ENCODE measurements at places on chromosomes 2 and 18.

DNA sequence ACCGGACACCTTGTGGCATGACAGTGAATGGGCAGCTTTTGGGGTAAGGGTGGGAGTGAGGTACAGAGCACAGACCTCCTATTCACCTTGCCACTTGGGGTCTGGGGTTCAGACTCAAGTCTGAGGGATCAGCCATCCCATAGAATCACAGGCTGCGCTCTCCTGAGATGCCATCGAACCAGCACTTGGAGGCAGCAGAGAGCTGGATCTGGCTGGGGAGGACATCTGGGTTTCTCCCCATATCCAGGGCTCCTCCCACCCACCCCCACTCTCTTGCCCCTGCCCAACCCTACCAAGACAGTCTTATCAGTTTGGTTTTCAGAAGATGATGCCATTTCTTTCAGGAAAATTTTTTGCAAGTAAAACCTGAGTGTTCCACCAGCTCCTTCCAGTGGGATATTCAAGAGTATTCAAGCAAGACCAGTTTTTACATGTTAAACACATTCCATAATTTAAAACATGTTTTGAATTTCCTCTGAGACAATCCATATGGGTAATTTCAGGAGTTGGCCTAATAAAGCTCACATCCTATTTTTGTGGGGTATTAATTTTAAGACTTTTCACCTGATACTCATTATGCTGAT is 29.2 kb upstream of the TEX44 start:
- DNase-seq, result peak; percentile 45

- no peak for DNase-seq
Measured at GRCh38 chr2:70456585-70457495, 96.8 kb downstream of the TGFA start.

DNA sequence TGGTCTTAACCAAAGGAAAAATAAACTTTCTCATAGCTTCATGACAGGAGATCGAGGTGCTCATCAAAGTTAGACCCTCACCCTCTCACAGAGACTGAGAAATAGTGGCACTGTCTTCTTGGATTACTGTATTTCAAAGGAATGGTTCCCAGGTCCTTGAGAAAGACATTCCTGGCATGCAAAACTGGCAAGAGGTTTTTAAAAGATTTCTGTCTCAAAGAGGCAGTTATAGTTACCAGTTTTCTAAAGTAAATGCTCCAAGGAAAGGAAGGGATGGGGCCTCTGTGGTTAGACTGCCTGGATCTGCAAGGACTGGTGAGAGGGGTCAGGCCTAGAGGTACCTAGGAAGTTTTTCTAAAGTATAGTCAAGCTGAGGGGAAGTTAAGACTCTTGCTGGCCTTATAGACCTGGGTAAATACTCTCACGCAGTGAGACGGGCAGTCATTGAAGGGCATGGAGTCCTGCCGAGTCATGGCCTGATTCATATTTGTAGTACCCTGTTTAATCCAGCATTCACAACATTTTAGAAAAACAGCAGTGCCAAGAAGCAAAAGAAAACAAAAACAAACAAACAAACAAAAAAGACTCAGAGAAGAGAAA is 226.1 kb downstream of the DOK6 start:
- no peak for DNase-seq

DNA sequence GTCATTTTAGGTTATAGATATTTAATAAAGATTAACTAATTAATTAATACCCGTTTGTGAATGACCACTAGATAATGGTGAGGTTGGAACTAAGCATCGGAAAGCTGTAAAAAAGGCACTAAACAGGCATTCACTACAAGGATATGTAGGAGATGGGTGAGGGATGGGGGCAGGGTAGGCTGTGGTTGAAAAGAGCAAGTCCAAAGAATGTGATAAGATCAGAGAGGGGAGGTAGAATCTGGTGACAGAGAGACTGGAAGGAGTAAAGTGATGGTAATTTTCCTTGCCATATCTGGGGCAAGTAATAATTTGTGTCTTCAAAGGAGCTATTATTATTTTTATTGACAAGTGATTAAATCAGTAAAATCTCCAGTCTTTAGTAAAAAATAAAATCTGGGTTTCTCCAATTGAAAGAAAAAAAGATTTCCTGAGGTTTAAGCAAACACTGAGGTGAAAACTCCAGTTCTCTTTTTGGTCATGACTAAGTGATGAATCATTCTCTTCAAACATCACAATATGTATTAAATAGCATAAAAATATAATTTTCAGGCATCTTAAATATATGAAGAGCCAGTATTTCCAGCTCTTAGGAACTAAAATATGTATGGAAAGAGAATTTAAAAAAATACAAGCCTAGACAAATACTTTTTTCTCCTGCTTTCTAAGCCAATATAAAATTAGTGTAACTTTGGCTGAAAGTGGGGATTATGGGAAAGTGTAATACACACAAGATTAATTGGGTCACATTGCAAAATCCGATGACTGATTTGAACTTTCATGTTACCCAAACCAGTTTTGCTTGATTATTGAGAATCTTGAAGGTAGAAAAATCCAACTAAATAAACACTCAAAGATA is 259.1 kb upstream of the RBMS1 start:
- no peak for DNase-seq

- no peak for DNase-seq
Measured at GRCh38 chr18:28178720-28179119, 1.8 kb upstream of the CDH2 start.

GRCh38 chr2:151775057-151775740 is 40.9 kb upstream of the NEB start:
- DNase-seq, result no peak

DNA sequence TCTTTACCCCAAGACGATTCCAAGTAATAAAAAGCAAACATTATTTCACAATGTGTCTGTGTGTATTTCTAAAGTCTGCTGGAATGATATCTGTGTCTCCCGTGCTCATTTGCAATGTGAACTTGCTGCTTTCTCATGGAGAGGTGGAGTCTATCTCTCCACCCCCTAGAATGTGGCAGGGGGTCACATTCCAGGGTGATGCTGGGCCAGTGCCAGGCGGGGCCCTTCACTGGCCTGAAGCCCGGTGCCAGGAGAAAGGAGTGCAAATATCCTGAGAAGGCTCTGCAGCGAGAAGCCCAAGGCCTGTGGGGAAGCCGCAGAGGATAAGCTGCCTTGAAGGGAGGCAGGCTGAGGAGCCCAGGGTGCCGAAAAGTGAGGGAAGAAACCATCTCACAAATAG is 26.8 kb upstream of the LDLRAD4 start:
- DNase-seq, result no peak

DNA sequence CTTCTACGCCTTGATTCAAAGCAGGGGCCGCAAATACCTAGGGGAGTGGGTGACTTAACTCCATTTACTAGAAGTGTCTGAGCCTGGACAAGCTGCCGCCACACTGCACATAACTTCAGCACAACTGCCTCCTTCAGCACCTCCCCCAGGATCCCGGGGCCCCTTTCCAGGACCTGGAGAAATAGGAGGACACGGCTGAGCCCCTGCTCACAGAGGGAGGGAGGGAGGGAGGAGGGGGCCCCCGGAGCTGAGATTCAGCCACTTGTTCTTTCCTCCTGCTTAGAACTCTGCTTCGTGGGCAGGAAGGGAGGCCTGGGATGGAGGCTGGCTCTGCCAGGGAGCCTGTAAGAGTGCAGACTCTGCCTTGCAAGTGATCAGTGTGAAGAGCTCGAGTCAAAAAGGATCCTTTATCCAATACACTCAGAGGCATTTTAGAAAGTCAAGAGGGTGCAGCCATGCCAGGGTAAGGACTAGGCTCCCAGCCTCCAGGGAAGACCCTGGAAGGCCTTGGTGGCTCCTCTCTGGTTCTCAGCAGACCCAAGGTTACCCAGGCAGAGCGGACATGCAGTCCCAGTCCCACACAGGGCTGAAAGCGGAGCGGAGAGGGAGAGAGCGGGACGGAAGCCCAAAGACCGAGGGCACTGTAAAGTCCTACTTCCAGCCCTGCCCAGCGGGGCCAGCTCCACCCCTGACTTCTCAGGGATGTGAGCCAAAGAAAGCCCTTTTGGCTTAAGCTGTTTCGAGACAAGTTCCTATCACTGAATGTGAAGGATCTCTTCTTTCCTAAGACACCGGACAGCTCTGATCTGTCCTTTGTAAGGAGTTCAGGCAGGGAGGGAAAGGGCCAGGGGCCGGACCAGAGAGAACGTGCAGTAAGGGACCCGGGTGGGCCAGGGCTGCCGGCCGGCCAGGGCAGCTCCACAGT is 8.6 kb upstream of the ARMC9 start:
- no peak for DNase-seq

- DNase-seq, result no peak
Measured at GRCh38 chr2:148607566-148607965, 37.0 kb upstream of the EPC2 start.

DNA sequence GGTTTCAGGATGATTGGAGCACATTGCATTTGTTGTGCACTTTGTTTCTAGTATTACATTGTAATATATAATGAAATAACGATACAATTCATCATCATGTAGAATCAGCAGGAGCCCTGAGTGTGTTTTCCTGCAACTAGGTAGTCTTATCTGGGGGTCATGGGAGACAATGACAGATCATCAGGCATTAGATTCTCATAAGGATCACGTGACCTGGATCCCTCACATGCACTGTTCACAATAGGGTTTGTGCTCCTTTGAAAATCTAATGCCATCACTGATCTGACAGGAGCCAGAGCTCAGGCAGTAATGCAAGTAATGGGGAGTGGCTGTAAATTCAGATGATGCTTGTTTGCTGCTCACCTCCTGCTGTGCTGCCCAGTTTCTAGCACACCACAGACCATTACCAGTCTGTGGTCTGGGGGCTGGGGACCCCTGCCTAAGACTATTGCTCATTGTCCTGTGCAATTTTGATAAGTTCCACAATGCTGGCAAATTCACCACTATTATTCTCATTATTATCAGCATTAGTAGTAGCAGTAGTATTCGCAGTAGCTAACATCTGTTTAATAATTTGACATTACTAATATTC is 428.7 kb upstream of the TNP1 start:
- DNase-seq, result no peak

GRCh38 chr2:205721057-205721449 is 38.8 kb downstream of the NRP2 start:
- DNase-seq, result no peak

- DNase-seq, result no peak
Measured at GRCh38 chr18:26575865-26576217, 27.5 kb upstream of the KCTD1 start.

GRCh38 chr2:74020702-74021406 is 36.1 kb downstream of the TET3 start:
- DNase-seq, result peak; percentile 77

DNA sequence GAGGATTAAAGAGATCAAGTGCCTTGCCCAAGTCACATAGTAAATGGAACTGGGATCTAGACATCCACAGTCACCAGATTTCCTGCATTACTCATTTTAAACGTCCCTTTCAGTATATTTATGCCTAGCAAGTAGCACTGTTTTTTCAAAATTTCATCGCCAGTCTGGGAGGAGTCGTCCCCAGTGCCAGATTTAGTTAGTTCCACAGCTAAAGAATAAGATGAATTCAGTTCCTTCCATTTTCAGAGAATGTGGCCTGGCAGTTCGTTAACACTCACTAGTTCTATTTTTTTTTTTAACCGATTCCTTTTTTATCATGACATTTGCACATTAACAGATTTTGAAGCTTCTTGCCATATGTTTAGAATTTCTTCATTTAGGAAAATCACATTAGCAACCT is 11.2 kb downstream of the GRP start:
- DNase-seq, result no peak

DNA sequence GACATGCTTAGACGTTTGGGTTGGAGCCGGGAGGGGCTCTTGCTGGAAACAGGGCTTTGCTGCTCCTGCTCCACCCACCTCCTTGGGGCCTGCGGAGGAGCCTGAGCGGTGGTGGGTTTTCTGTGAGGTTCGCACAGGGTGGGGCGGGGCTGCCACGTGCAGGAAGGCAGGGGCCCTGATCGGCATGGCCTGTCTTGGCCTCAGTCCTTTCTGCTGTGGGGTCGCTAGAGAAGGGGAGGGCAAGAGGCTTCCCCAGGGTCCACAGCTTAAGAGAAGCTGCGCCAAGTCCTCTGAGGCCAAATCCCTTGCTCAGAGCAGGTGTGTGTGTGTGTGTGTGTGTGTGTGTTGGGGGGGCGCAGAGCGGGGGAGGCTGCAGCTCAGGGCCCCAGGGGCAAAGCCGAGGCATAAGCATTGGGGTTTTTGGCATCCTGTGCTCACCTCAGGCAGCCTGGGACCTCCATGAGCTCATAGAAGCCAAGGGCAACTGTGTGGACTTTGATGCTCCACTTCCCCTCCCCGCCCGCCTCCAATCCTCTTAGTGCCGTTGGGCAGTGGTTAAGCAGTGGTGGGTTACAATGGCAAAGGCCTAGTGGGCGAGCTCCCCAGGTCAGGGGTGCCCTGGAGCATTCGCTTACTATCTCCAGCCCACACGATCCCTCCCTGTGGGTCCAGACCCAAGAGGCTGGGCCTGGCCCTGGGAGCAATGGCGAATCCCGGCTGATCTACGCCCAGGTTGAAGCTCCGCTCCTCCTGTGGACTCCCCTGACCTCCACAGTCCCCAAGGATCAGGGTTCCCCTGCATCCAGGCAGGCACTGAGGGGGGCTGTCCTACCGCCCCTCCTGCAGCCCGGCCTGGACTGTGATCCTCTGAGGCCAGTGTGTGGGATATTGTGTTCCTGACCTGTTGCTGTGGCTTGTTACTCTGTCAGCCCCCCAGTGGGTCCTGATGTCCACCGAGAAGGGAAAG is 28.9 kb downstream of the TOGARAM2 start:
- DNase-seq, result no peak

- DNase-seq, result peak; percentile 71
Measured at GRCh38 chr2:218125095-218125494, 733 bp upstream of the CXCR2 start.

GRCh38 chr18:11993264-11993916 is 12.1 kb downstream of the IMPA2 start:
- no peak for DNase-seq

GRCh38 chr2:64881037-64881492 is 108.1 kb upstream of the SLC1A4 start:
- DNase-seq, result no peak

GRCh38 chr2:186995092-186995491 is 146.1 kb upstream of the ZSWIM2 start:
- DNase-seq, result no peak

- no peak for DNase-seq
Measured at GRCh38 chr2:88642278-88642677, 15.0 kb upstream of the EIF2AK3 start.

- DNase-seq, result peak; percentile 38
Measured at GRCh38 chr2:69375494-69376353, 11.3 kb downstream of the GFPT1 start.

- no peak for DNase-seq
Measured at GRCh38 chr2:120444691-120445240, 98.8 kb downstream of the INHBB start.

DNA sequence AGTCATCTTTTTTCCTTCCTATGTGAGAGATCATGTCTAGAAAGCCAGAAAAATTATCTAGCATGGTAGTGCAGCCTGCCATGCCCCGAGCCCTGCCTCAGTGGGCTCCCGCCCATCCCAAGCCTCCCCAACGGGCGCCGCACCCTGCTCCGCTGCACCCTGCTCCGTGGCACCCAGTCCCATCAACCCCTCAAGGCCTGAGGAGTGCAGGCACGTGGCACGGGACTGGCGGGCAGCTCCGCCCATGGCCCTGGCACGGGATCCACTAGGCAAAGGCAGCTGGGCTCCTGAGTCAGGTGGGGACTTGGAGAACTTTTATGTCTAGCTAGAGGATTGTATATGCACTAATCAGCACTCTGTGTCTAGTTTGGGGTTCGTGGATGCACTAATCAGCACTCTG is 83.4 kb upstream of the COL3A1 start:
- DNase-seq, result no peak

GRCh38 chr2:23593752-23594459 is 208.9 kb downstream of the KLHL29 start:
- no peak for DNase-seq

Data from HL-60 (cell line).